ENCODE measurements at places on chromosomes 5 and 9. TPM values are rescaled to one million over a fixed set of nuclear protein-coding genes. Genes with fewer than 3 reads are reported as not detected.

DNA sequence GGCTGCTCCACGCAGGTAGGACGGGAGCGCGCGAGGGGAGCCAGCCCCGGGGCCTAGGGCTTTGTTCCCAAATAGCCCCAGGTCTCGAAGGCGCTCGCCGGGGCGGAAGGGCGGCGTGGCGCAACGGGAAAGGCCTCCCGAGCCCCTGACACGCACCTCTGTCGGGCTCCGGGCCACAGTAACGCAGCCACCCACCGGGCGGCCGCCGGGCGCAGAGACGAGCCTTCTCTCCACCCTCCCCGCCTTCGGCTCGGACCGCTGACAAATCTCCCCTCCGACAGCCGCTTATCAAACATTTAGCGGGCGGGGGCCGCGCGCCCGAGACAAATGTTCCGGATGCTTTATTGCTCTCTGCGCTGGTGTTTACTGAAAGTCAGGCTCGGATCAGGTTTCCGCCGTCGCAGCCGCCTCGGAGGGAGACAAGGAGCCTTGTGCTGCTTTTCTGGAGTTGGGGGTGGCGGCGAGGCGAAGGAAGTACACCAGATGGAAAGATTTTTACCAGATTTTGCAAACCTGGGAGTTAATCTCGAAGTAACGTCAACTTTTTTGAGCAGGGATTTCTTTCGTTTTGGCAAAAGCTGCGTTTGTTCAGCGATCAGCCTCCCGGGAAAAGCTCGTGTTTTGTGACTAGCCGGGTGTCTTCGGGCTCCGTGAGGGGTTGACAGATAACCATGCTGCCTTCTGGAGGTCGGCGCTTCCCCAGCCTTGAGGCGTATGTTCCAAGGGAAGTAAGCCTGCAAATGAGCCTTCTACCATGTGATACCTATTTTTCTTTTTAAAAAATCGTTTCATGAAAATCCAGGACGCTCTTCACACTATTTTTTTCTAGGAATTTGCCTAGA, 950 bp downstream of the RGMB start:
- H3K36me3 ChIP-seq = no peaks in the 10 kb centered on the region
- peak; percentile 84 for DNase-seq
- H3K27me3 ChIP-seq = no peaks in the 10 kb centered on the region
- H3K4me1 ChIP-seq = peaks cover 70% of the 10 kb centered on the region
- H3K4me3 ChIP-seq = peak overlapping the region; percentile 88

GRCh38 chr5:76641514-76642120, 18.4 kb upstream of the F2RL2 start:
- peak; percentile 64 for DNase-seq
- no peak overlapping the region for H3K27ac ChIP-seq
- H3K36me3 ChIP-seq = no peaks in the 10 kb centered on the region
- no peaks in the 10 kb centered on the region for H3K27me3 ChIP-seq
- peaks cover 10% of the 10 kb centered on the region for H3K4me1 ChIP-seq
- no peak overlapping the region for H3K4me3 ChIP-seq

GRCh38 chr5:111774525-111774924, 17.5 kb upstream of the NREP start:
- peaks cover 23% of the 10 kb centered on the region for H3K4me1 ChIP-seq
- no peaks in the 10 kb centered on the region for H3K36me3 ChIP-seq

GRCh38 chr9:4849369-4849768, 56.6 kb downstream of the RCL1 start:
- no peak overlapping the region for H3K4me3 ChIP-seq
- no peaks in the 10 kb centered on the region for H3K27me3 ChIP-seq
- H3K36me3 ChIP-seq = peaks cover 68% of the 10 kb centered on the region
- DNase-seq = no peak

DNA sequence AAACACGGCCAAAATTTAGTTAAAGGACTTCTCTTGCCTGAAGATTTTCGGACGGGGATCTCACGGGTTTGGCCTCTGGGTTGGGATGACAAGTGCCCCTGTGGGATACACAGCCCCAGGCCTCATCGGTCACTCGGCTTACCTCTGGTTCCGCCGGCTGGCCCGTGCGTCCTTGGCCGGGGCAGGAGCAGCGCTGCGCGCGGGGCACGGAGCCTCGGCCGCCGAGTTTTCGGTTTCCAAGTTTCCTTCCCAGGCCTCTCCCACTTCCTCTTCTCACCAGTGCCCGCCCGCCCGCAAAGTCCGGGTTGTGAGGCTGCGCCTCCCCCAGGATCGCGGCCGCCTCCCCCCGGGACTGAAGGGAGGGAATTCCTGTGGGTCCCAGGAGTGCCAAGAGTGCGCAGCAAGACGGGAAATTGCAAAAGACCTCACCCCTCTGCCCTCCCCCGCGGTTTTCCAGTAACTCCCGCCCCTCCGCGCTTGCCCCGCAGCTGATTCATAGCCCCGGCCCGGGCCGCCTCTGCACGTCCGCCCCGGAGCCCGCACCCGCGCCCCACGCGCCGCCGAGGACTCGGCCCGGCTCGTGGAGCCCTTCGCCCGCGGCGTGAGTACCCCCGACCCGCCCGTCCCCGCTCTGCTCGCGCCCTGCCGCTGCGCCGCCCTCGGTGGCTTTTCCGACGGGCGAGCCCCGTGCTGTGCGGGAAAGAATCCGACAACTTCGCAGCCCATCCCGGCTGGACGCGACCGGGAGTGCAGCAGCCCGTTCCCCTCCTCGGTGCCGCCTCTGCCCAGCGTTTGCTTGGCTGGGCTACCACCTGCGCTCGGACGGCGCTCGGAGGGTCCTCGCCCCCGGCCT, at the start of gene OSMR:
Gene OSMR (plus strand): TSS at position 487 of the 853 bp plus-strand sequence. CDS start 23,033 bp downstream, outside the sequence.
- H3K4me1 ChIP-seq = peaks cover 35% of the 10 kb centered on the region
- peak; percentile 94 for DNase-seq
- peak within 1 kb of the TSS; percentile 70 for H3K4me3 ChIP-seq
- peak within 1 kb of the TSS; percentile 96 for H3K27ac ChIP-seq
- peaks cover 4% of the 10 kb centered on the region for H3K36me3 ChIP-seq
- H3K27me3 ChIP-seq = peaks cover 55% of the 10 kb centered on the region

Gene FBXL7
- 12.0 TPM for total RNA-seq

Gene CCDC180
- total RNA-seq = 2.7 TPM
